ENCODE measurements at places on chromosomes 5 and 9. TPM values are rescaled to one million over a fixed set of nuclear protein-coding genes. Genes with fewer than 3 reads are reported as not detected.

DNA sequence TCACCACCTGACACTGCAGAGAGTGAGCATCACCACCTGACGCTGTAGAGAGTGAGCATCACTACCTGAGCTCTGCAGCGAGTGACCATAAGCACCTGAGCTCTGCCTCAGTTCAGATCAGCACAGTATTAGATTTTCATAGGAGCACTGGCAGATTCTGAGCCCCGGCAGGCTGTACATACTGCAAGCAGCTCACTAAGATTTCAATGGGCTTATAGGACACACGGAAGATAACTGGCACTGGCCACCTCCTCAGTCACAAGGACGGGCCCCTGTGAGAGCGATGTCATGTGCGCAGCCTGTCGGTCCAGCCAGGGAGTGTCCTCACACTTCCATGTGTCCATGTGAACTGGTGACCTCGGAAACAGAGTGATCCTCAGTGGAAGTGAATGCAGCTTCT, 153.5 kb upstream of the IRX2 start:
- DNase-seq, result no peak

The NFIB gene
- 2.2 TPM for total RNA-seq

DNA sequence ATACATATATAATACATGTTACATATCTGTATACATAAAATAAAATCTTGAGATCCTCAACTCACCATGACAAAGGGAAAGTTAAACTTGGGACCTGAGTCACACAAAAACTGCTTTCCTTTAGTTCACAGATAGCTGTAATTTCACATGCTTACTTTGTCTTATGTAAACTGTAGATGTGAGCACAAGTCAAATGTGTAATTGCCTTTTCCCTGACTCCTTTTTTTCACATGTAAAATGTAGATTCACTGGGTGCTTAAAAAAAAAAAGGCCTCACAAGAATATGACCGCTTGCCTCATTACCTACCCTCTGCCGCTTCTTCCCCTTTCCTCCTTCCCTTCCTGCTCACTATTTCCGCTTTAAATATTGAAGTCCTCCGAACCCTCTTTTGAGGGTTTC, 21.9 kb upstream of the FAM169A start:
- no peak for DNase-seq

DNA sequence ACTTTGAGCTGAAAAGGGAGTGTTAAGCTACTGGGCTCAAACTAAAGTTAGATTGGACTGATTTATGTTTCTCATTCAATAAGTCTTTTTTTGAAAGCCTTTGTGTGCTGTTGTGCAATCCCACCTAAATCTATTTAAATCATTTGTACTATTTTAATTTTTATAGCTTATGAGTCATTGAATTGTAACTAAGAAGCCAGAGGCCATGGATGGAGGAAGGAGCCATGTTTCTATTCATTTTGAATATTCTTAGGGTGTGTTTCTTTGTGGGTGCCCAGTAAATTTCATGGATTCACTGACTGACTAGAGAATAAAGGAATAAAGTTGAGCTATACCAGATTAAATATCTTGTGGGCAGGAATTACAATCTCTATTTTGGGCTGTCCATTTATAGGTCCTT, 238.5 kb downstream of the KIF4B start:
- no peak for DNase-seq

The DDX4 gene
- total RNA-seq, result not detected
